Activated T-cell treated with anti-CD3 and anti-CD28 coated beads, Interleukin-2, amount 50 U/mL, for 48 hours (primary cell): ENCODE measurements at places on chromosomes 7 and 10.
A peak's percentile ranks its signal among the peaks of the same experiment; 100 is the strongest.

GRCh38 chr7:21426286-21427181 lies 1.3 kb upstream of the SP4 start:
- no peak for DNase-seq

- DNase-seq = no peak
These were observed 323.7 kb upstream of the ANKRD30A start for GRCh38 chr10:36801660-36802059.

DNA sequence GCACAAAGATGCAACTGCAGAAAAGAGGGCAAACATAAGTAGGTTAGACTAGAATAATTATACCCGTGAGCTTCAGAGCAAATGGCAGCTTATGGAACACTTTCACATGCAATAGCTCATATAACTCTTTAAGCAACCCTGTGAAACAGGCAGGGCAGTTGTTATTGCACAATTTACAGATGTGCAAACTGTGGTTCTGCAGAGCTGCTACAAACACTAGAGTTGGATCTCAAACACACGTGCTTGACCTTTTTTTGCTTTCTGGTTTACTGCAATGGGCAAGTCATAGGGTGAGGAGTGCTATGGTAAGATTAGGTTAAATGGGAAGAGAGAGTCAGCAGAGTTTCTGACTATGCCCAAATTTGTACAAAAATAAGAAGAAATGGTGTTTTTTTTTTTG lies 610.8 kb downstream of the GATA3 start:
- DNase-seq = no peak

DNA sequence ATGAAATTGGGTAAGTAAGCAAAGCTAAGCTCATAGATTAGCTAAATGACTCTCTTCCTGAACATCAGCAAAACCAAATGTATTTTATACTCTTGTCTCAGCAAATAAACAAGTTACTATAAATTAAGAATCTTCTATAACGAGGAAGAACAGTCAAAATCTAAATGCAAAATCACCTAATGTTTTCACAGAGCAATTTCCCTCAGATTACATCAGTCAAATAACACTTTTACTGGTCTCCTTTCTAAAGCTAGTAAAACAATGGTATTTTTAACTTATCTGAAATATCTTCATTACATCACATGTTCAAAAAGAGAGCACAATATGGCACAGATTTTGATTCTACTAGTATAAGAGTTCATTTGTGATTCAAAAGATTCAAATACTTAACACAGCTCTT lies 16.5 kb upstream of the GPR22 start:
- DNase-seq = no peak

DNA sequence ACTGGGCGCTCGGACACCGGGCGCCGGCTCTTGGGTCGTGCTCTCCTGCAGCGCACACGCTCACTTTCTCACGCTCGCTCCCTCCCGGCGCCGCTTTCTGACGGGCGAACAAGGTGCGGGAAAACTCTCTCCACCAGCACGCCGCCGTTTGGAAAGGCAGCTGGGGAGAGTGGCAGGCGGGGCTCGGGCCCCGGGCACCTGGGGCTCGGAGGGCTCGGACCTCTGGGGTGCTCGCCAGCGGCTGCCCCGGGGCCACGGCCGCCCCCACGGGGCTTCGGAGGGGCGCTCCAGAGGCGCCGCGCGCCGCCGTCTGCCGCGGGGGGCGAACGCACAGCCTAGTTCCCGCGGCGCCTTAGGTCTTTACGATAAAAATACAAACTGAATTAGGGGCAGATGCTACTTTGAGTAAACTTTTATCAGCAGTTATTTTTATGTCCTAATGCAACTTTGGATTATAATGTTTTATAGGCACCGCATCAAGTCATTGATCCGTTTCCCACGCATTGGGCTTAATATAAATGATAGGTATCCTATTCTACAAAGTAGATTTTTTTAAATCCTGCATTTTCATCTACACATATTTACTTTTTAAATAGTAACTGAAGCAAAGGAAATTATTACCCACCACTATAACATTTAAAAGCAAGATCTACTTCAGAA lies 535 bp upstream of the EPC1 start:
- no peak for DNase-seq

DNA sequence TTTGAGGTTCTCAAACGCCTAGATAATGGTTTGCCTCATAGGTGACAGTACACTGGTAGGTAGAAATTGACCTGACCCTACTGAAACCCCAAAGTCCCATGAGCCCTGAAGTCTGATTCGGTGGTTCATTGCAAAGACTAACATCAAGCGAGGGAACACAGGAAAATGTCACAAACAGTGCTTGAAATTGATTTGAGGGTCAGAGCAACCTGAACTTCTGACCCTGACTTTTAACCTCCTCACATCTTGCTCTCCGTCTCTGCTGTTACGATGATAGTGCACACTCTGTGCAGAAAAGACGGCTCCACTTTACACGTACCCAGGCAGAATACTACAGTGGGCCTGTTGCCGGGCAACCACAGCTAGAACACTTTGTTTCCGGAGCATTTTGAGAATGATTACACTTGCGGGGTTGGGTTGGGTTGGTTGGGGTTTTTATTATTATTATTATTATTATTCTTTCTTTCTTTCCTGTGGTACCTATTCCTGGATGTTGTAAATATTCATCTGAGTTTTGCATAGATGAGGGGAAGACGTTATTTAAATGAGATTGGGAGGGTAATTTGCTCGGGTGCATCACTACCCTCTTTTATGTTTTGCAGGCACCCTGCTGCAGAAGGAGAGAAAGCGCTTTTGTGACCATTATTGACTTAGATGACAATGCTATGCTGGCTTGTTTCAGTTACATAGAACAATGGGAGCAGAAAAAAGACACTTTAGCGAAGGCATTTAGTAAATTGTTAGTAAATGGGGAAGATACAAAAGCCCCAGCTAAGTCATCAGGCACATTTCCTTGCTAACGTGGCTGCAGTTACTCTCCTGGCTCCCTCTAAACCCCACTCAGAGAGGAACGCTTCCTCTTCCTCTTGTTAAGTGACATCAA lies 438.1 kb upstream of the NRP1 start:
- DNase-seq = no peak

- no peak for DNase-seq
These were observed 128.5 kb upstream of the TNS3 start for GRCh38 chr7:47710201-47710935.

- DNase-seq = no peak
These were observed 35.0 kb downstream of the INPP5A start for GRCh38 chr10:132572545-132572937.

DNA sequence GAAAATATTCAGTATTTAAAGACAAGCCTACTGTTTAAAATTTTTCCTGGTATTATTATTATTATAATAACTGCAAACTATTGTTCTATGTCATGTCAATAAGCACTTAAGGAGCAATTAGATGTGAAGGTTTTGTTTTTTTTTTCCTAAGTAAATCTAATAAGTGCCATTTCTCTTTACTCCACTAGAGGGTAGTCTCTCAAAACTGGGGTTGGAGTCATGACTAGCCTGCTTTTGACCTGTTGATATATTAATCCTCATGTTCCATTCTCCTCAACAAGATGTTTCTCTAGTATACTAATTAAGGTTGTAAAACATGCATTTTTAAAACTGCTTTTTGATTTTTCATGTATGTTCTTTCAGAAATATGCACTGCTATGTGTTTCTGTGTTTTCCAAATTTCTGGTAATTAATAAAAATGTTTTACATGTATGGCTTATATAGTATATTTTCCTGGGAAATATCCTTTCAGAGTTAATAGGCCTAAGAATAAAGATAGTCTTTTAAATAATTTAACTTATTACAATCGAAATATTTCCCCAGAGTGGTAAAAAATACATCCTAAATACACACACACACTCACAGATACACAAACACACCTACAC lies 1.0 kb upstream of the LRRN3 start:
- DNase-seq = no peak

DNA sequence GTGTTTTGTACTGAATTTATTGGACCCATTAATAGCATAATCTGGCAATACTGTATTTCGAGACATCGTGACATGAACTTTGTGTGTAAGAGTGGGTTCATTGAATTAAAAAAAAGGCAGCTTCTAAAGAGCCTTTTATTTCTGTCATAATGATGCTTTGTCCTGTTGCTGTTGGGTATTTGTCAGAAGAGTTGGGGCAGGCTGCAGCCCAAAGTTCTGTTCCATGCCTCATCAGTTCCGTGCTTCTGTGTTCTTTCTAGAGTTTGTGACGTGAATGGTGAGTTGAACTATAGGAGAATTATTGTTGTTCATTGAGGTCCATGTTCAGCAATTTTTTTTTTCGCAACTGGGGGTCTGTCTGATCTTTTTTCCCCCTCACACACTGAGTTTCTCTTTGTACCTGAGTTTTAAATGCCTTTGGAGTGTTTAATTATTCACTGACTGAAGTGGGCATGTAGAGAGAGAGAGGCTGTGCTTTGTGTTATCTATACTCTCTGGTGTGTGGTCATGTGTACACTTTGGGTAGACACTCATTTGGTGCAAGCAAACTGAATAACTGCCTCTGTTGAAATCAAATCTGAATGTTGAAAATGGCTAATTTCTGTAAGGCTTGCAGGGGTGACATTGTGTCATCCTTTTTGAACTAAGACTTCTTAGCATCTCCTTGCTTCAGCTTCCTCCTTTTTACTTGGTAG lies 69.8 kb downstream of the ADD3 start:
- DNase-seq = no peak

DNA sequence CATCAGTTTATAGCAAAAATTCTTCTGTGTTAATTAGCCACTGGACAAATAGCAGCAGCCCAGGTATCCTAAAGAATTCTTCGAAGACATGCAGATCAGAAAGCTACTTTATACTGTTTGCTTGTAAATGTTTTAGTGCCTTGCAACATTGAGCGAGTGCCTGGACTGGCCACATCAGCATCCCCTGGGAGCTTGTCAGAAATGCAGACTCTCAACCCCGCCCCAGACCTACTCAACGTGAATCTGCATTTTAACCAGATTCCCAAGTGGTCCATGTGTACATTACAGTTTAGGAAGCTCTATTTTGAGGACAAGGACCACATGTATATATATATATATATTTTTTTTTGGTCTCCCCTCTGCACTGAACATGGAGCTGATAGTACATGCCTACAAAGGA lies 18.5 kb upstream of the PLEKHS1 start:
- DNase-seq = no peak

DNA sequence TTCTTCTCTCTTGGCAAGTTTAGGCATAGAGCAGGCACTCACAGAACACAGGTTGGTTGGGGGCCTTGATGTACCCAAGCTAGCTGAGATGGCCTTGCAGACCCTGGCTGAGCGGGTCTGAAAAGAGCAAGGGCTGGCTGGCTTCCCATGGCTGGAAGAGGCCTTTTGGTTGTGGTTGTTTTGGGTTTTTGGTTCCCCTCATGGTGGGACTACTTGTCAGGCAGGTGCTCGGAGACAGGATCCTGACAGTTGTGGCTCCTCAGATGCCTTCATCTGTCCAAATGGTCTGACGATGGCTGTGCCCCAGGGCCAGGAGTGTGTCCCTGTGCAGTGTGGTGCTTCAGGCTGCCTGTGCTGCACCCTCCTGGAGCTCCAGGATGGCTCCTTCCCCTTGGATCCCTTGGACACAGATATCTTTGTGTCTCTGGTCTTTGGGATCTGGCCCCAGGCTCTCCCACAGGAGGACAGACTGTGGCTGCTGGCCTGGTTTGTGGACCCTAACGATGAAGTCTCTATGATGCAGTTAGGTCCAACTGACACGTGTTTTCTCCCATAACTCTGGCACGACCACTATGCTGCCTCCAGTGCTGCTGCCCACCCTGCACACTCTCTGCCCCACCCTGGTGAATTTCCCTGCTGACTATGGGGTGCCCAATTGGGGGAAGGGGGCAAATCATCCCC lies 321.5 kb upstream of the ZNF32 start:
- DNase-seq = peak; percentile 7

- DNase-seq = no peak
These were observed 4.1 kb downstream of the IL6 start for GRCh38 chr7:22730921-22731654.

DNA sequence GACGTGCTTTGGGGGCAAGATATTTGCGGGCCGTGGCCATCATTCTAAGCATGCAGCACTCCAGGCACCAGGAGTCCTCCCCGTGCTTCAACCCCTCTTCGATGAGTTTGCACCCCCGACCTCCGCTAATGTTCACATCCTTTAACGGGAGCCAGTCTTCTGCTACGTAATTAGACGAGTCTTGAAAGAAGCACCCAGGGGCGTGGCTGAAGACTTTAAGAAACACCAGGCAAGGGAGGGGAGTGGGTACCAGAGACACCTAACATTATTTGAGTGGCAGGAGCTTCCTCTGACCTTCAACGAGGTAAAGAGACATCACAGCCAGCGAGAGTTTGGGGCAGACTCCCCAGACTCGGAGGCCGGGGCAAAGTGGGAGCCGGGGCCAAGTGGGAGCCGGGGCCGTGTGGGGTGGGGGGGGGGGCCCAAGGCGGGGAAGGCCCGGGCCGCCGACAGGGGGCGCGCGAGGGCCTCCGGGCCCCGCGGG lies 31.1 kb upstream of the TOMM7 start:
- no peak for DNase-seq

- no peak for DNase-seq
These were observed 14.2 kb downstream of the NRP1 start for GRCh38 chr10:33320288-33320687.

- DNase-seq = no peak
These were observed 118.2 kb downstream of the CUX1 start for GRCh38 chr7:101935521-101936141.

GRCh38 chr7:112484671-112485167 lies 3.9 kb downstream of the LSMEM1 start:
- DNase-seq = no peak

GRCh38 chr7:44057849-44058758 lies 7.3 kb downstream of the PGAM2 start:
- no peak for DNase-seq

DNA sequence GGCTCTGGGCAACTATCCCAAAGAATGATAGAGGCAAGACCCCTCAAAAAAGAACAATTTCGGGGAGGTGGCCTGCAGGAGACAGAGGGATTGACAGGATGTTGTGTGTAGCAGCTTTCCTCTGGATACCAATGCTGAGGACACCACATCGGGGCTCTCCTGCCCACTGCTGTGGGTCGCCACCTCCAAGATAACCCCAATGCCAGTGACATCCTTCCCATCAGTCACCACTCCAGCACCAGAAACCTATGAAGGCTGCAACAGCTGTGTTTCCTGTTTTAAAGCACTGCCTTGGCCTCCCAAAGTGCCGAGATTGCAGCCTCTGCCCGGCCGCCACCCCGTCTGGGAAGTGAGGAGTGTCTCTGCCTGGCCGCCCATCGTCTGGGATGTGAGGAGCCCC lies 17.6 kb downstream of the ARHGAP19 start:
- DNase-seq = no peak

DNA sequence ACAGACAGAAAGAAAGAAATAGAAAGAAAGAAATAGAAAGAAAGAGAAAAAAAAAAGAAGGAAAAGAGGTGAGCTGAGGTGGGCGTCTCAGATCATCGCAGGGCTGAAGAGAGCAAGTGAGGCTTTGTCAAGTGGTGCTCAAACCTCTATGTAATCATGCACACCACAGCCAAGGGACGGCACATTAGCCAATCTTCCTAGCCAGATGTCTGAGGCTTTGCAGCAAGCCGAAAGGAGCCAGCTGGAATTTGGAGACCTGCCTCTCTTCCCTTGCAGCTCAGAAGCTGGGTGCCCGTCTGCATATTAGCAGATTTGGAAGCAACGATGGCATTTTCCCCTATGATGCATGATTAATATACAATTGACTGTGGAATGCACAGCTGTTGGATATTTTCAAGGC lies 52.5 kb downstream of the ADRA2A start:
- no peak for DNase-seq
